ENCODE measurements at places on chromosomes 16 and 17.

- DNase-seq: no peak
These were observed 24.0 kb downstream of the IL21R start for GRCh38 chr16:27425961-27426360.

DNA sequence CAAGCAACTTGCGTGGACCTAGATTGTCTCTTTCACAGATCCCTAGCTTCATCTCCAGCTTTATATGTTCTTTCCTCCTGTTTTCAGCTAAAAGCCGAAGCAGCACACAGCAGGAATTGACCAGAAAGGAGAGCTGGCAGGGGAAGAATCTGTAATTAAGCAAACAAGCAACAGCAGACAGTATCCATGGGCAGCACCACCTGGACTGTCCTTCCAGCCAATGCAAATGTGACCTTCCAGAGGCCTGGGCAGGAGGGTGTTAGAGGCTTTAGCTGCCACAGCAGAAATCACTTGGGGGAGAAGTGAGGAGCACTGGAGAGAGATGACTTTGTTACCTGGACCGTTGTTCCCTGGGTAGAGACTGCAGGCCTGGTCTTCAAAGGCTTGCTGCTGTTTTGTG lies 427.6 kb upstream of the GOT2 start:
- no peak for DNase-seq

- DNase-seq: no peak
These were observed 119.9 kb downstream of the BANP start for GRCh38 chr16:88070989-88071625.

- DNase-seq: no peak
These were observed 202.2 kb upstream of the CHMP6 start for GRCh38 chr17:80789356-80789902.

DNA sequence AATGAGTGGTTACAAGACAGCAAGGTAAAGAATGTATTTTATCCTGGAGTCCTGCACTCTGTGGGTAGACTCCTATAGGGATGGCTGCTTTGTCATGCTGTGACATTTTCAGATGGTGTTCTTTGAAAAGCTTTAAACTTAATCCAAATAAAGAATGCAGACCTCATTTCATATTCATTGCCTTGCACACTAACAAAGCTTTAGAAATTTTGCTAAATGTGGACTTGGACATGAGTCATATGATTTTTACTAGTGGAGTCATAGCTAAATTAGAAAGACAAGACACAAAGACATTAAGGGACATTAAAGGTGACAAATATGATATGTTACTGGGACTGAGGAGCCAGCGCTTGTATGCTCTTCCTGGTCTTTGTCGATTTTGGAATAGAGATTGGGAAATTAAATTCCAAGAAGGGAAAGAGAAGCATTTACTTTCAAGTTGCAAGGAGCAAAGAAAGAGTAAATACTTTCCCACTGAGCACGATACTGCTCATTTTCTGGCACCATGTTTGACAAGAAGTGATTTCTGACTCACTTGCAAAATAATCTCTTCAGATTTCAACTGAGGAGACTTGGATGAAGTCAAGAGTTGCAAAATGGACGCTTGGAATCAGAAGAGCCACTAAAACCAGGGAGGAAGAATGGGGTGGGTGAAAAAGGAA lies 152.9 kb upstream of the MYOCD start:
- no peak for DNase-seq

DNA sequence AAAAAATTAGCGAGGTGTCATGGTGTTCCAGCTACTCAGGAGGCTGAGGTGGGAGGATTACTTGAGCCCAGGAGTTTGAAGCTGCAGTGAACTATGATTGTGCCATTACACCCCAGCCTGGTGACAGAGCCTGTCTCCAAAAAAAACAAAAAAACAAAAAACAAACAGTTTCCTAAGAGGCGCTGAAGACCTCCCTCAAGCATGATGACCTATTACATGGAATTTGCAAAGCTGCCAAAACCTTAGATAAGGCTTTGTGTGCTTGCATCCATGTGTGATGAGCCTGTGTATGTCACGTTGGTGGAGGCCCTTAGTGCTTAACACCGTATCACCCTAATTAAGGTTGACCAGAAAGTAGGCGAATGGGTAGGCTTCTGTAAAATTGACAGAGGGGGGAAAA lies 143.5 kb downstream of the PPM1E start:
- DNase-seq: no peak

GRCh38 chr16:31071861-31072260 lies 2.2 kb downstream of the ZNF668 start:
- DNase-seq: no peak

DNA sequence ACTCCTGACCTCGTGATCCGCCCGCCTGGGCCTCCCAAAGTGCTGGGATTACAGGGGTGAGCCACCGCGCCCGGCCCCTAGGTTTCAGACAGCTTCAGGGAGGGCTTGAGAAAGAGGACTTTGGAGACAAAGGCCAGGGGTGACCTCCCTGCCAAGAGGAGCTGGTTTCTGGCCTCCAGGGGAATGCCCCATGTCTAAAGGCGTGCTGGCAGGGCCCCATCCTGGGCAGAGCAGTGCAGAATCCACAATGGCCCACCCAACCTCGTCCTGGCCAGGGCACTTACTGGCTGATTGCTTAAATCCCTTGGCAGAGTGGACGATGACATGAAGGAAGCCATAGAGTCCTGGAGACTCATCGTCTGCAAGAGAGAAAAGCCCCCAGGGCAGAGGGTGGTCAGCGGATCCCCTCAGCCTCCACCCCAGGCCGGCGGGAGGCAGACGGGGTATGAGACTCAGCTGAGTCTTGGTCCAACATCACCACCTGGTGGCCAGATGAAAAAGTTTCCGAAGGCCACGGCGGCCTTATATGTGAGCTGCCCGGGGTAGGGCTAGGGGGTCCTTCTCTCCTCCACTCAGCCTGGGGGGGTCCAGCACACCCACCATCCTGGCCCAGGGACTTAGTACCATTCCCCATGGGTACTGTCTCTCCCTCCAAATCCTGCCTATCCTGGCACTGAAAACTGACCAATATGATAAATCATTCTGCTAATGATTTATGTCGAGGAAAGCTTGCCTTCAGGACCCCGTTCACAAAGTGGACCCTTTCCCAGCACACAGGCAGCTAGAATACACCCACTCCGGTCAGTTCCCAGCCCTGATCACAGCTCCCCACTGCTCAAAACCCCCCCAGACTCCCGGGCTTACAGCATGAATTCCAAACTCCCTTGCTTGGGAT lies 59.1 kb downstream of the TIMM22 start:
- DNase-seq: no peak

DNA sequence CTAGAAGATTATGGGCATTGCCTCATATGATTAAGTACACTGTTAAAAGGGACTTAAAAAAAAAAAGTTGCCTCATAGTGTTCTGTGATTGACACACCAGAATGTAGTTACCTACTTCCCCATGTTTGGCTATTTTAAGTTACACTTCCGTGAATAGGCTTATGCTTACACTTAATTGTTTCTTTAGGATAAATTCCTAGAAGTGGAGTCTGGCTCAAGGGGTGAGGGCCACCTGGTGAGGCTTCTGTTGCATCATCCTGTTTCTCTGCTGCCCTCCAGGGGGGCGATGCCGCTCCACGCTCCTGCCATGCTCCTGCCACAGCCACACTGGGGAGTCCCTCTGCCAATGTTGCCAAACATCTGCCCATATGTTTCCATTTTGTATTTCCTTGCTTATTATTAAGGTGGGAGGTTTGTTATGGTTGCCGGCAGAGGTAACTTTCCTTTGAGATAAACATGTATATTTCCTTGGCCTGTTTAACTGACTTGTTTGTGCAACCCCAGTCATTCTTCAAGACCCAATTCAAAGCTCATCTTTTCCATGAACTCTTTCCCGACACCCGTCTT lies 73.1 kb downstream of the KSR1 start:
- DNase-seq: no peak

All from MM.1S (cell line).